SW 1271 (cell line): ENCODE measurements at places on chromosomes 3 and 15.

- DNase-seq, result no peak
These were observed 111.7 kb upstream of the TP63 start for GRCh38 chr3:189519458-189519857.

DNA sequence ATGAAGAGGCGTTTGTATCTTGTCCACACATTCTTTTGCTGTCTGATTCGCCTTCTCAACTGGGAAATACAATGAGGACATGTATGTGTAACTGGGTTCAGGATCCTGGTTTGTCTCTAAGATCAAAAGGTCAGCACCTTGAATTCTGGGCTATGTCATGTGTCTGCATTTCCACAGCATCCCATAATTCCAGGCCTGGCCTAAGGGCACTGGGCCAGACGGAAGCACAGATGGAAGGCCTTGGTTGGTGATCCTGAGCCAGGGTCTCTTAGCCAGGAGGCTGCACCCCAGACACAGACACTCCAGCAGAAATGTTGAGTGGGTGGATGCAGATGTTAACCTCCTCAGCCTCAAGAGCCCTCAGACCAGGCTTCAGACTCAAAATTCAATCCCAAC lies 23.7 kb upstream of the HERC1 start:
- DNase-seq, result no peak

- DNase-seq, result no peak
These were observed 207.4 kb downstream of the FMN1 start for GRCh38 chr15:32987067-32987466.

DNA sequence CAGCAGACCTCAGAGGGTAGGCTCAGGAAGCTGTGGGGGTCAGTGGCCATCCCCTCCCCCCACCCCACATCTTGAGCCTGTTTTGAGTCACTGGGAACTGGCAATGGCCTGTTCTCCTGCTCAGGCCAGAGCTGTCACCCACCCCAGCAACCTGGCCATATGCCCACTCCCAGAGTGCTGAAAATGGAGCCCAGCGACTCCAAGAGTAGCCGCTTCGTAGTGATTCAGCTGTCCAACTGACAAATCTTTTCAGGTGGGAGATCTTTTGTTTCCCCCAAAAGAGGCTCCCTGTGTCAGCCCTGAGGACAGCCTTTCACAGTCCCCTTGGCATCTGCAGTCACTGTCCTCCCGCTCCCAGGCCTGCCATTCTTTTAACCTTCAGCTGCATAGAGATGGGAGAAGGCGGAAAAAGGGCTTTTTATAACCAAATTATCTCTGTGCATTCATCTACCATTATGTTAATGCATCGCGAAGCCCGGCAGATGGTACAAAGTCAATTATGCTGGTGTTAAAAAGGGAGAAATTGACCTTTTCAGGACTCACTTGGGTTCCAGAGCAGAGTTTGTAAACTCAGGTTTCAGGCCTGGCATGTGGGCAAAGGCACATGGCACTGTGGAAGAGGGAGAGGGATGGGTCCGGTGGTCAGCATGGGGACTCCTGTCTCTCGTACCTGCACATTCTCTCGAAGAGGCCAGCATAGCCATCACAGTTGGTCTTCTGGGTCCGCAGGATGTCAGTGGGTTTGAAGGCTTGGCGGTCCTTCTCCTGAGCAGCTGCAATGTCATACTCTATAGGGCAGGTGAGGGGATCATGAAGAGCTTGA lies 32.1 kb downstream of the KY start:
- no peak for DNase-seq

GRCh38 chr3:134496471-134497071 lies 10.7 kb downstream of the CEP63 start:
- no peak for DNase-seq

- no peak for DNase-seq
These were observed 2.9 kb downstream of the RBSN start for GRCh38 chr3:15096046-15096445.

DNA sequence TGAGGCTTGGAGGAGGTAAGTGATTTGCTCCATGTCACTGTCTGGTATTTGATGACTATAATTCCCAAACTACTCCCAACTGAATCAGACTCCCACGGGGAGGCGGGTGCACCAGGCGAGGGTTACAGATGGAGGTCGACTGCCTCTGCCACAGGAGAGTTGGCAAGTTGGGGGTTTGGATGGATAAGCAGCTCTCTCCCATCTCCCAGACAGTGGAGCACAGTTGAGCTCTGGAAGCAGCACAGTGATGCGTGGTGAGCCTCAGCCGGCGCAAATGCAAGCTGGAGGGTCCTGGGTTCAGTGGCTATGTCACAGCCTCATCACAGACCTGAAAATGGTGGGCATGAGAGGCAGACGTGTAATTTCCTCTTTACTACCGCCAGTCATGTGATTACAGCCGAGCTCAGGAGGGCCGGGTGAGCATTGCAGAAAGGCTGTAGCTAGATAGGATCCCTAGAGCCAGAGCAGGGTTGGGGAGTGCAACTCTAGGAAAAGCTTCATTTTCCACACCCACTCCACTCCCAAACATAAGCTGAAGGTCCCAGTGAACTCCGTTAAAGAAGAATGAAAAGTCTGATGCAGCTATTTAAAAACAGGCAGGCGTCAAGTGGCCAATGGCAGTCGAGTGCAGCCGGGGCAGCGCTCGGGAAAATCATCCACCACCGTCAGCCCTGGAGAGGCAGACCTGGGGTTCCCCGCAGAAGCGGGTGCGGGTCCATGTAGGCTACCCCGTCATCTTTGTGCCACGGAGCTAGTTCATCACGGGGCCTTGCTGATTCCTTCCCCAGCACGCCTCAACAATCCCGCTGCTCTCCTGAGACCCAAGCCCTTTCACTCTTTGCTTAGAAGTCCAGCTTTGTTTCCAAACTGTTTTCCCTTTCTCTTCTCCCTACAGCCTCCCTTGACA lies 33.3 kb upstream of the VPS8 start:
- no peak for DNase-seq

DNA sequence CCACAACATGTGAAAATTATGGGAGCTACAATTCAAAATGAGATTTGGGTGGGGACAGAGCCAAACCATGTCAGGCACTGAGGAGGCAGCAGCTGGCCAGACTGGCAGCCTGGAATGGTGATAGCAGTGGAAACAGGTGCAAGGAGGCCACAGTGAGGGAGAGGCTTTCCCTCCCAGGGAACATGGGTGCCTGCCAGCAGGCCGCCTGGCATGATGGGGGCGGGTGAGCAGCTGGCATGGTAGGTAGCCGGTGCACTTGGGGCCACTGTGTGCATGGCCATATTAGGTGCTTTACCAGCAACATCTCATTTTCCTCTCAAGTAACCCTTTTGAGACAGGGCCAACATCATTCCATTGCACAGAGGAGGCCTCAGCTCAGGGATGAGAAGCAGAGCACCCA lies 18.3 kb upstream of the MRPS22 start:
- no peak for DNase-seq

GRCh38 chr3:108914774-108915641 lies 38.7 kb downstream of the GUCA1C start:
- peak; percentile 75 for DNase-seq

DNA sequence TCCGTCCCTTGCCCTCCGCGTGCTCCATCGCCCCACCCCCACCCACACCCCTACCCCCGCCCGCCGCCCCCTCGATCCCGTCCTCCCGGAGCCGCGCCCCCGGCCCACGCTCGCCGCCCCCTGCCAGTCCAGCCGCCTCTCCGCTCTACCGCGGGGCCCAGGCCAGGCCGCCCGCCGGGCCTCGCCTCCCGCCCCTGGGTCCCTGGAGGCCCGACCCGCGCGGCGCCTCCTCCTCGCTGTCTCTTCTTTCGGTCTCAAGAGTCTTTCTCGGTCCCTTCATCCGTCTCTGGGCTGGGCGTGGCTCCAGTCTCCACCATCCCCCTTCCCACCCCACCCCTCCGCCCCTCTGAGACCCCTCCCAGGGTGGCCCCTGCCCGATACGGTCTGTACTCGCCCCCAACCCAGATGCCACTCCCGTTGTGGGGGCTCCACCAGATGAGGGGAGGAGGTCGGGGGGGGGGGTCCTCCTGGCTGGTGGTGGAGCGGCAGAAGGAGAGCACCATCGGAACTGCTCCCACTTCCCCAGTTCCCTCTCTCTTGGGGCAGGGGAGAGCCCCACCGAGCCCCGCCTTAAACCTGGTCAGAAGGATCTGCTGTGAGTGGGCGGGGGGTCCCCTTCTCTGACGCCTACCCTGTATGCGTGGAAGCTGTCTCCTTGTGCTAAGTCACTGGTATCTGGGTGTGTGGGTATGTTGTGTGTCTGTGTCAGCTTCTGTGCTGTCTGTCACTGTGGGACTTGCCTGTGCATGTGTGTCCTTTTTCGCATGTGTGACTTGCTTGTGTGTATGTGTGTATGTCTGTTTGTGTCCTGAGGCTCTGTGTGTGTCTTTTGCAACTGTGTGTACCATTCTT lies 1.0 kb downstream of the PRKCD start:
- DNase-seq, result no peak

- no peak for DNase-seq
These were observed 17.3 kb upstream of the LRRK1 start for GRCh38 chr15:100901702-100902435.

- DNase-seq, result peak; percentile 55
These were observed 9.2 kb upstream of the TMEM212 start for GRCh38 chr3:171833789-171834460.

DNA sequence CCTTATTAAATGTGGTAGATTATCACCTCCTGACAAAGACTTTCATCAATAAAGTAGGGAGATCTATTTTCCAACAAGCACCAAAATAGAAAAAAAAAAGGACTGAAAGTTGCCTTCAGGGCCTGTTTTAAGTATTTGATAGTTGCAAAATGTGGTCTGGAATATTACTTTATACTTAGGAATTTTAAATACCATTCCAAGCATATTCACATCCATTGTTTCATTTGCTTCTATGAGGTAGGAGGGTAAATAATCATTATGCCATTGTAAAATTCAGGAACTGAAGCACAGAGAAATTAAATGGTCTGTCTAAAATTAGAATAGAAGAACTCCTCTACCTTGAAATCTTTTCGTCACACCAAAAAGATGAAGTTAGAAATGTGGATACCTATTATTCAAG lies 110.0 kb downstream of the TMCC1 start:
- no peak for DNase-seq

DNA sequence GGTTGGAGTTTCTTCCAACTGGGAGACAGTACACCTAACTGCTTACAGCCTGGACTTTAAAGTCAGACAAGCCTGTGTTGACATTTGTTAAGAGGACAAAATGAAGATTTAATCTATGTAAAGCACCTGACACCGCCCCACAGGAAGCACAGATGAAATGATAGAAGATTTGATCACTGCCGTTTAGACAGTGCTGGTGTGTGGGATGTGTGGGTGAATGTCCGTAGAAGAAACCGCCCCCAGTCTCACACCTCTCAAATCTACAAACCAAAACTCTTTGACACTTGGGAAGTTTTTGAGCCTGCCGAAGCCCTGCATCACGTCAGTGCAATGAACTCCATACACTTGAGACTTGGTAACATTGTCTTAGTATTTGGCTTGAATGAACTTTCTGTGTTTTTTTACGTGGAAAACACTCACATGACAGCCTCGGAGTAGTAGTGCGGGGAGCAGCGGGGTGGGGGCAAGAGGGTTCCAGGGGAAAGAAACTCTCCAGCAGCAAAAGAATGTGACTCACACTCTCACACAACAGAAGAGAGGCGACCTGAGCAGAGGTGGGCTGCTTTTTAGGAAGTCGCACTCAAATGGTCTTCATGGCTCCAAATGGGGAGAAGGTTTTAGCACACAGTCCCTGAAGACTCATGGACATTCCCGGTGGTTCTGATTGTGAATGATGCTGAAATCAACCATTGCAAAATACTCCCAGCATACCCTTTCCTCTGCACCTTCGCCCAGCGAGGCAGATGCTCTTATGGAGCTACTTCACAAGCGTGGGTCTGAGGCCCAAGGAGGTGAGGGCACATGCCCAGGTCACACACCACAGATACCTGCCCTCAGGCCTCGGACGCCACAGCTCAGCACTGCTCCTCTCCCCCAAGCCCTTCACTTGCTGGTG lies 79.2 kb downstream of the SRGAP3 start:
- DNase-seq, result no peak

DNA sequence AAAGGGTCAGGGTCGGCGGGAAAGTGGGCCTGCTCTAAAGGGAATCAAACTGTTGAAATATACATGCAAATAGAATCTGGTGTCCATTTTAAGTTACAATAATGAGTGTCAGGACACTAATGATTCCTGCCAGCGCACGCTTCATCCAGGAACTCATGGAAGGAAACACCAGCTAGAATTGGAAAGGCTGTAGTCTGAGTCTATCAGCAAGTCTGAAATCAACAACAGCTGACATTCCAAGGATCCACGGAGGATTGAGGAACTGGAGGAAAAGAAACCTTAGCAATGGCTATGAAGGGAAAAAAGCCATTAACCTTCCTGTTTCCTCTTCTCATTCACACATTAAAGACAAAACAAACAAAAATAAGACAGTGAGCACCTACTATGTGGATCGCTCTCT lies 1063.1 kb downstream of the NTRK3 start:
- DNase-seq, result no peak

- DNase-seq, result no peak
These were observed 32.2 kb upstream of the SEC13 start for GRCh38 chr3:10353160-10353559.

GRCh38 chr15:35546511-35547381 lies 781 bp upstream of the DPH6 start:
- DNase-seq, result no peak

DNA sequence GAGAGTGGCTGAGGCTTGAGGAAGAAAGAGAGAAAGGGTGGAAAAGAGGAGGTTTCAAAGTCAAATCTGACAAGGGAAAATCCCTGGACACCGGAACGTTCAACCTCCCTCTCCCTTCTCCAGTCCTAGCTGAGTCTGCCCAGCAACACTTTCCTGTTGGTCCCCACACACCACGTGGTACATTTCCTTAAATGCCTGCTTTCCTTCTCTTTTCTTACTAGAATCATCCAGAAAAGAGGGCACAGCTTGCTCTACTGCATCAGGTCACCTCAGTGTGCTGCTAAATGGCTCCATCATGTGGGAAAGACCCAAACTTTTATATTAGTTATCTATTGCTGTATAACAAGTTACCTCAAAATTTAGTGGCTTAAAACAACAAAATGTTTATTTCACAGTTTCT lies 181.2 kb downstream of the NECTIN3 start:
- peak; percentile 3 for DNase-seq

- DNase-seq, result no peak
These were observed 12.9 kb downstream of the SEC11A start for GRCh38 chr15:84702961-84703482.

DNA sequence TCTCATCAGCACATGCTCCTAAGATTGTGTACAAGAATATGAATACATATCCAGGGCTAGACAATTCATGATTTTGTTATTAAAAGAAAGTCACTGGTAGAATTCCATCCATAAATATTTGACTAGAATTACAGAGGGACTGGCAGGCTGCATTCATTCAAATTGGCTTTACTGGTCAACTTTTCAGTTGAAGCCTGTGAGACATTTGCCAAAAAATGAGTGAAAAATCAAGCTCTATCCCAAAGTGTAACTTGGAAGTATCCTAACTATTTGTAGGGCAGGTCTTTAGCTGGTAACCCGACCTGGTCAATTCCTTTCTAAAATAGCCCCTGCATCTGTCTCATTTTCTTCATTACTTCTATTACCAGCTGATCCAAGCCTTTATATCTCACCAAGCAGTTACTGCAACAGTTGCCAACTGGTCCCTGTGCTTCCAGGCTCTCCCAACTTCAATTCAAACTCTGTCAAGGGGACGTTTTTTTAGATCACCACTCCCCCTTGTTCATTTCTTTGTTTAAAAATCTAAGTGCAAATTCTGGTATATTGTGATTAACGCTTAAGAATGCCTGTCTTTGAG lies 173.1 kb upstream of the TBL1XR1 start:
- DNase-seq, result no peak

GRCh38 chr3:171776411-171776810 lies 33.9 kb downstream of the PLD1 start:
- no peak for DNase-seq

- no peak for DNase-seq
These were observed 110.5 kb upstream of the STT3B start for GRCh38 chr3:31422237-31422636.
